NCI-H1105 treated with DMSO at 0.1 percent for 48 hours (cell line): ENCODE measurements at places on chromosomes 7 and 10.

- no peak for DNase-seq
Measured at GRCh38 chr7:127413962-127414361, 21.5 kb upstream of the ZNF800 start.

GRCh38 chr7:1095621-1096155 lies 7.8 kb downstream of the GPER1 start:
- no peak for DNase-seq

DNA sequence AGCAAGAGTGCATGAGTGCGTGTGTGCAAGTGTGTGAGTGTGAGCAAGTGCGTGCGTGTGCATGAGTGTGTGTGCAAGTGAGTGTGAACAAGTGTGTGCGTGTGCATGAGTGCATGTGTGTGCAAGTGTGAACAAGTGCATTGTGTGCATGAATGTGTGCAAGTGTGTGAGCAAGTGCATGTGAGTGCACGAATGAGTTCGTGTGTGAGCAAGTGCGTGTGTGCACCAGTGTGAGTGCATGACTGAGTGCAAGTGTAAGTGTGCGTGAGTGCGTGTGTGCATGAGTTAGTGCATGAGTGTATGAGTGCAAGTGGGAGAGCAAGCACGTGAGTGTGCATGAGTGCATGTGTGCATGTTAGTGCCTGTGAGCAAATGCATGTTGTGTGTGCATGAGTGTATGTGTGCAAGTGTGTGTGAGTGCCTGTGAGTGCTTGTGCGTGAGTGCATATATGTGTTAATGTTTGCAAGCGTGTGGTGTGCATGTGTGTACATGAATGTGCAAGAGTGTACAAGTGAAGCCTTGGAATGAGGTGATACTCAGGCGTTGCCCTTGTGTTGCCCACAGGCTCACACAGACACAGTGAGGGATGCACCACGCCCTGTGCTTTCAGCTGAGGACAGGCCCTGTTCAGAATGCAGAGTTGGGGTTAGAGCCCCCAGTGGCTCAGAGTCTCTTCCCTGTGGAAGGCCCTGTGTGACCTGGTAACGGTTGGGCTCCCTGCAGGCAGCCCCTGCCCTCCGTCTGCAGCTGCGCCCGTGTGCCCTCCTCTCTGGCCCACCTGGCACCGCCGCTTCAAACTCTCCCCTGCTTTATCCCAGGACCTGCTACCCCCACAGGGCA lies 97.1 kb downstream of the NKX6-2 start:
- no peak for DNase-seq

- no peak for DNase-seq
Measured at GRCh38 chr7:21624320-21624719, 81.5 kb downstream of the DNAH11 start.

- DNase-seq: no peak
Measured at GRCh38 chr10:83533290-83533689, 606.0 kb upstream of the GHITM start.

DNA sequence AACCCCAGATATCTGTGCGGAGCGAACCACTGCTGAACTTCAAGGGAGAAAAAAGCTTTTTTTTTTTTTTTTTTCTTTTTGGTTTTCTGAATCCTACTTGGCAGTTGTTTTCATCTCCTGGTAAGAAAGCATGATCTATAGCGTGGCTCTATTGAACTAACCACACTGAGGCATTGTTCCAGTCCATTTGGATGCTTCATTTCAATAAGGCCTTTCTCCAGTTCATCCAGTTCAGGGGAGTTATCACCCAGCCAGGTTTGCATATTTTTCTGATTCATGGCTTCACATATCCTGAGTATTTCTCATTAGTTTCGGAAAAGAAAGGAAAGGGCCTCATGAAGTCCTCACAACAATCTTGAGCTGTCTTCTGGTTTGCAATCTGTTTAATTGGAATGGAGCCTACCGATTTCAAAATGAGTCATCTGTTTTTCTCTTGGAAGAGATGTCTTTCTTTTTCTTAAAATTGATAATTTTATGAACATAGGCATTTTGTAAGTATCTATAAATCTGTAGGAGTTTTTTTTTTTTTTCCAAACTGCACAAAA lies 93.1 kb upstream of the STEAP4 start:
- DNase-seq: no peak

DNA sequence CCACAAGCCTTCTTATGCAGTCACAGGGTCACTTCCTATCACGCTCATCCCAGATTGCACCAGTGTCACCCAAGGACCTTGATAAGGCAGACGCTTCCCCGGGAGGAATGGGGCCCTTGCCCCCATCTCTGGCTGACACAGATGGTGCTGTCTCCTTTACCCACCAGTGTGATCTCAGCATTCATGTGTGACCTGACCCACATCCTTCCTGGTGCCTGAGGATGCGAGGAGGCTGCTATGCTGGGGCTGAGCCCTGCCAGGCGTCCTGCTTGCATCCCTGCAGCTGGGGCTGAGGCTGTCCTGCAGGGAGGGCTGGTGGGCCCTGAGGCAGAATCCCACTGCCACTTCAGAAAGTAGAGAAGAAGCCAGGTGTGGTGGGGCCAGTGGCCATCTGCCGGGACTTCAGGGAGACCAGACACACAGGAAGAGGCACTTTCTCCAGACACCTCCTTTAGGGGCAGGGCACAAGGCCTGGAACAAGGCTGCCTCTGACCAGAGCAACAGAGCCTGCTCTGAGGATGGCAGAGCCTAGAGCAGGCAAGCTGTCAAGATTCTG lies 35.3 kb downstream of the RASGEF1A start:
- no peak for DNase-seq

DNA sequence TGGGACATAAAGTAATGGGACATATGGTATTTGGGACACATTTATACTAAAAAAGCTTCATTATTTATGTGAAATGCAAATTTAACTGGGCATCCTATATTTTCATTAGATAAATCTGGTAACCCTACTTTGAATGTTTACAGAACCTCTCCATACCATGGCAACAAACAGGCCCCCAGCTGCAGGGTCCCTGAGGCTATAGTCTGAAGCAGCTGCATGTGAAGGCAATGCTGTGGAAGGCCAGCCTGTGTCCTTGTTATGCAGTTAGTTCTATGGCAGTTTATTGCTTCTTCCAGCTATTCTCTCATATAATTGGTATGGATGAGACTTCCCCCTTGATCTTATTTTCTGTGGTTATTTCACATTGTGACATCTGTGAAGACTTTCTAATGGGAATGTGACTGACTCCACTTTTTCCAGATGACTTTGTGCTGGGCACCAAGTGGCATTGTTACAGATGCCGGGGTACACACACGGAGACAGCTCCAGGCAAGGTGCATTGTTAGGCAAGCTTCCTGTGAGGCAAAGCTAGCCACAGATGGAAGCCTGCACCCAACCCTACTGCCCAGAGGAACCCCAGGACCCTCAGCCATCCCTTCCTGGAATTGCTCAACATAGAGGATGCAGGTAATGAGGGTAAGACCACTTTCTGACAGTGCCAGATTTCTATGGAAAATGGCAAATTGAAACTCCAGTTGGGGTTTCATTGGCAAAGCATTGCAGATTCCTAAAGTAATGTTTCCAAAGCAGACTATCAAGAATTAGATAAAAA lies 49.5 kb upstream of the ADAM12 start:
- DNase-seq: no peak

DNA sequence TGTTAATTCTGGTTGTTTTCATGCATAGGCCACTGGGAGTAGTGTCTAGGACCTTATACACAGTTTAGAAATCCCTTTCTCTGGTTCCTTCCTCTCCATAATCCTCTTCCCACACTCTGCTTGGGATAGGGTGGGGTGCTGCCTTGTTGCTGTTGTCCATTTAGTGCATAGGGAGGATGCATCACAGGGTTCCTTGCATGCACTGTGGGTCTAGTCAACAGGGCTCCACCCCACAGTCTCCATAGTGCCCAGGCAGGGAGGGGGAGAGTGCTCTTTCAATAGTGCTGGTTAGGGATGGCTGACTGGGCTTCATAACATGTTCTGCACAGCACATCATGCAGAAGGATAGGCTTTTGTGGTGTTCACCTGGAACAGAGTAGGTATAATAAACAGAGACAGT lies 81.1 kb downstream of the ARHGAP12 start:
- no peak for DNase-seq

- DNase-seq: peak; percentile 11
Measured at GRCh38 chr7:140059273-140060242, 3.2 kb downstream of the PARP12 start.

- DNase-seq: no peak
Measured at GRCh38 chr10:132685101-132685891, 100.7 kb downstream of the NKX6-2 start.

DNA sequence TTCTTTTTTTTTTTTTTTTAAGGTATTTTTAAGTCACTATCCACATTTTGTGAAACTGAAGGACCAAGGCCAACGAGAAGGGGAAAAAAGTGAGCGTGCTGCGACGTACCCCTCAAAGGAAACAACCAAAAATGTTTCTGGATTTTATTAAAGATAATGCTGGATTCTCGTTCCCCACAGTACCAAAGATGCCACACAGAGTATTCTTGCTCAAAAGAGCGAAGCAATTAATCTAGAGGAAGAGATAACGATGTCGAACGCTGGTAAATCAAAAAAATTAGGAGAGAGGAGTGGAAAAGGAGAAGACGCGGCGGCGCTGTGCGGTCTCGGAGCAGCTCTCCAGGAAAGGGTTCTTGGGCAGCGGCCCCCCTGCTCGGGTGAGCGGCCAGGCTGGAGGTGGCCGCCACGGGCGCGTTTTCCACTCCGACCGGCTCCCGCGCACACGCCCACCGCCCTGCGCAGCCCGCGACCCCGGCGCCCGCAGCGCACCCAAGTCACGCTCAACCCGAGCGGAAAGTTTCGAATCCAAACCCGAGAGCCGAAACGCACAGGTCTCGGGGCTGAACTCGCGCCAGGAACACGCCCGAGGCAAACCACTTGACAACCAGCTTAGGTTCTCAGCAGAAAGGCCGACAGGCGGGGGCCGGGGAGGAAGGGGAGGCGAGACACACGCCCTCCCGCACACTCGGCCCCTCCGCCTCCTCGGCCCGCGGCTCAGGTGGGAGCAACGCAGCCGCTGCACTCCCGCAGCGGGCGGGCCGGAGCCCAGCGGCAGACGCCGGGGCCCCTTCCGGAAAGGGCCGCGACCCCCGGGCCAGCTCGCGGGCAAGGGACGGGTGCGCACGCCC lies 989 bp downstream of the SRPK2 start:
- DNase-seq: peak; percentile 53

GRCh38 chr7:64653721-64654401 lies 12.1 kb upstream of the ZNF107 start:
- no peak for DNase-seq

- DNase-seq: no peak
Measured at GRCh38 chr10:73926152-73926764, 15.3 kb downstream of the PLAU start.

- no peak for DNase-seq
Measured at GRCh38 chr10:96509017-96509641, 4.6 kb downstream of the TLL2 start.

DNA sequence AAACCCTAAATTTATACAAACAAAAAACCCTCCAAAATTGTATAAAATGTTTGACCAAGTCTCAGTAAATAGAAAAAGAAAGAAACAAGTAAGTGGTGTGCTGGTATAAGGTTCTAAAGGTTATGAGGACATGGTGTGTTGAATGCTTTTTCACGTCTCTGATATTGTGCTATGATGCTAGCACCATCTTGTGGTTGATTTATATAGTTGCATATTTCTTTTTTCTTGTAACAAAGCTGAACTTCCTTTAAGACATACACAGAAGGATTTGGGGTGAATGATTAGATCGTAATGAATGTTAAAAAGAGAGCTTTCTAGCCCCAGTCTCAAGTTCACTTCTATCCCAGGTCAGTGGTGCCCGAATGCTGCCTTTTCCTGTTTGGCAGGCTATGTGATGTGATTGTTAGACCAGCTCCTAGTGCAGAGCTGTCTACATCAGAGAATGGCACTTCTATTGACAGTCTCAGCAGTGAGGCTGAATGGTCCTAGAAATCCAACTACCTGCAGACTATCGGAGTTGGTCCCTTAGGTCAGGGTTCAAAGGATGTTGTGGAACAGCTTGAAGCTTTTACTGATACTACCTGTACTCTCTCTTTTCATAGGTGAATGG lies 25.0 kb downstream of the VTI1A start:
- peak; percentile 29 for DNase-seq

DNA sequence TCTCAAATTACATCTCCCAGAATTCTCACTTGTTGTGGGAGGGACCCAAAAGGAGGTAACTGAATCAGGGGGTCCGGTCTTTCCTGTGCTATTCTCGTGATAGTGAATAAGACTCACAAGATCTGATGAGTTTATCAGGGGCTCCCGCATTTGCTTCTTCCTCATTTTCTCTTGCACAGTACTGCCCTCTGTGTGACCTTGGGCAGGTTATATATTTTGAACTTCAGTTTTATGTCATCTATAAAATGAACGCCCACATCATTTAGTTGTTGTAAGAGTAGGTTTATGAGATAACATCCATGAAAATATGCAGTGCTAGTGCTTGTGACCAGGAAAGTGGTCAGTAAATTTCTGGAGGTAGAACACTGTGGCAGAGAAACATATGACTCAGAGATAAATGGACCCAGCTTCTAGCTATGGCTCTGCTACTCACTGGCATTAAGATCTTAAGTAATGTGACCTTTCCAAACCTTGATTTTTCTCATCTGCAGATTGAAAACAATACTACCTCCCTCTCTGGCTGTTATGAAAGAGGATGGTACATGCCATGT lies 44.3 kb downstream of the SCRN1 start:
- DNase-seq: no peak

GRCh38 chr7:52253953-52254352 lies 781.5 kb upstream of the POM121L12 start:
- no peak for DNase-seq

DNA sequence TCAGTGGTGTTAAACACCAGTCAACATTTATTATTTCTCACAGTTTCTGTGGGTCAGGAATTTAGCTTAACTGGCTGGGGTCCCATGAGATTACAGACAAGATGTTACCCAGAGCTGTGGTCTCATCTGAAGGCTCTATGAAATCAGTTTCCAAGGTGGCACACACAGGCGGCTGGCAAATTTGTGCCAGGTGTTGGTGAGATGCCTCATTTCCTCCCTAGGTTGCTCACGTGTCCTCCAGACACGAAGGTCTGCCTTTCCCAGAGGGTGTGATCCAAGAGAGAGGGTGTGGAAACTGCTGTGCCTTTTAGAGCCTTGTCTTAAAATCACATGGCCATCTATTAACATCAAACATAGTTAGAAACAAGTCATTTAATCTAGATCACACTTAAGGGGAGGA lies 209.0 kb downstream of the JCAD start:
- no peak for DNase-seq

DNA sequence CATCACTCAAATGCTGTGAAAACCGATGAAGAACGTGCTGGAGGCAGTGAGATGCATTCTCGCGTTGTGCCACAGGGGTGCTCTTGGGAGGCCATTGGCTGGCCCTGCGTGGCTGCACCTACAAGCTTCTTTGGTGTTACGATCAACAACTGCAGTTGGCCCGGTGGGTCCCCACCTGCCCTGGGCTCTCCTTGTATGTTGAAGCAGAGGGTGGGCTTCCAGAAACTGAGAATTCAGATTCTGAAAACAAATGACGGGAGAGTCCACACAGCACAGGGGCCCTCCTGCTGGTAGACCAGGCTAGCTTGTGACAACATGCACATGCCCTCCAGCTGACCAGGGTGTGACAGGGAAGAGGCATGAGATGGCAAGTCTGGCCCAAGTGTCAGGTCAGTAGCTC lies 23.7 kb upstream of the DDC start:
- no peak for DNase-seq

GRCh38 chr10:28754930-28755718 lies 77.8 kb downstream of the BAMBI start:
- no peak for DNase-seq

GRCh38 chr7:74033372-74034311 lies 5.7 kb downstream of the ELN start:
- no peak for DNase-seq

- no peak for DNase-seq
Measured at GRCh38 chr10:124222988-124223710, 129.8 kb upstream of the CHST15 start.

GRCh38 chr10:5665373-5666007 lies 905 bp downstream of the ASB13 start:
- DNase-seq: no peak
